ENCODE measurements at places on chromosomes 7 and 10.

DNA sequence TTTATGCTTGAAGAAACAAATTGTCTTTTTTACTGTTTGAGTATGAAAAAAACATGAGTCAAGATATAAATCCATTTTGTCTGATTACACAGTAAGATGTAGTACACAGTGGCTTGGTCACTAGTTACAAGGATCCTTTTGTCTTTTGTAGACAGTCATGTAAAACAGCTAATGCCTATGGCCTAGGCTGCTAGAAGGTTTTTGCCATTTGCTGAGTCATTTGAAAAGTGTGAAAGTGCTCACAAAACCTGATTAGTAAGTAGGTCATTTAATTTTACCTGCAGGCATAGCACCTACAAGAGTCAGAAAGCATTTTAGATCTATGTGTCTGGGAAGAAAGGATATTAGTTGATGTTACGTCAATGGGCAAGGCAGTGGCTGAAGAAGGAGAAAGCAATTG lies 819.4 kb downstream of the MAGI2 start:
- no peak for DNase-seq
- no peaks in the 10 kb centered on the region for H3K27me3 ChIP-seq
- no peaks in the 10 kb centered on the region for H3K36me3 ChIP-seq
- no peaks in the 10 kb centered on the region for H3K4me1 ChIP-seq
- no peak overlapping the region for H3K4me3 ChIP-seq
- no peak overlapping the region for H3K27ac ChIP-seq

- no peak for DNase-seq
- no peaks in the 10 kb centered on the region for H3K36me3 ChIP-seq
- H3K27ac ChIP-seq = no peak overlapping the region
- no peaks in the 10 kb centered on the region for H3K27me3 ChIP-seq
- no peak overlapping the region for H3K4me3 ChIP-seq
Observed at GRCh38 chr7:135898226-135898625, 78.9 kb downstream of the MTPN start.

- H3K27ac ChIP-seq = no peak overlapping the region
- no peaks in the 10 kb centered on the region for H3K36me3 ChIP-seq
- H3K4me1 ChIP-seq = no peaks in the 10 kb centered on the region
- no peak for DNase-seq
- no peak overlapping the region for H3K4me3 ChIP-seq
- H3K27me3 ChIP-seq = no peaks in the 10 kb centered on the region
Observed at GRCh38 chr10:78205457-78206016, 171.9 kb downstream of the RPS24 start.

DNA sequence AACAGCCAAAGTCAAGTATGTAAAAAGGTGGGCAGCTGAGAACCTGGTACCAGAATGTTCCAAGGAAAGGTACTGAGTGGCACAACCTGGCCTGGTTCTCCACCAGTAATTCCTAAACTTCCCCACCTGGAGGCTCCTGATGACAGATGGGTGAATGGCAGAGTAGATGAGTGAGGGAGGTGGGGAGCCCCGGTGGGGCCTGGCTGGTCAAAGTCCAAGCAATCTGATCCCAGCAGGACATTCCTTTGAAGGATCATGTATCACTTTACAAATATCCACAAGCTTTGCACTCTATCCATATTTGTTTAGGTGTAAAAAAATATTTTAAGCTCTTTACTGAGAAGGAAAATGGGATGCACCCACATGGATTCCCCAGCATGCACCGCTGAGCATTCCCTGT lies 250.2 kb downstream of the DPP6 start:
- DNase-seq = no peak
- H3K27ac ChIP-seq = no peak overlapping the region
- H3K4me1 ChIP-seq = no peaks in the 10 kb centered on the region
- H3K4me3 ChIP-seq = no peak overlapping the region
- H3K27me3 ChIP-seq = no peaks in the 10 kb centered on the region
- H3K36me3 ChIP-seq = no peaks in the 10 kb centered on the region

DNA sequence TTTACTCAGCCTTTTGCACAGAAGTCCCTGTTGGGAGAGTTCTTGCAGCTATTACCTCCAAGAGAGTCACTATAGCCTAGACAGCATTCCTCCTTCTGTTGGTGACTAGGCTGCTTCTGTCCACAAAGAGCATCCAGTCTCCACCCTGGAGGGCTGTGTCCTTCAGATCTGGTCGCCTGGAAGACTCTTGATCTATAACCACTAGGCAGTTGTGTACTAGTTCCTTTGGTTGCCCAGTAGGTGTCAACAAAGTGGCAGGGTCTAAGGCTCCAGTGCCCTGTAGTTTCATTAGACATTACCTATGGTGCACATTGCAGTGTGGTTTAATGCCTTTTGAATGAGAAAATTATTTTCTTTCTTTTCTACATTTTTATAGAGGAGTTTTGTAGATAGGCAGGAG lies 11.3 kb upstream of the AKR1C2 start:
- no peaks in the 10 kb centered on the region for H3K27me3 ChIP-seq
- no peaks in the 10 kb centered on the region for H3K36me3 ChIP-seq

- no peak overlapping the region for H3K4me3 ChIP-seq
- no peak for DNase-seq
- no peak overlapping the region for H3K27ac ChIP-seq
Observed at GRCh38 chr7:48004638-48005037, 24.3 kb downstream of the SUN3 start.

- H3K27ac ChIP-seq = no peak overlapping the region
- H3K36me3 ChIP-seq = no peaks in the 10 kb centered on the region
- no peak for DNase-seq
- no peaks in the 10 kb centered on the region for H3K27me3 ChIP-seq
- H3K4me3 ChIP-seq = no peak overlapping the region
Observed at GRCh38 chr7:158724658-158725505, 20.3 kb upstream of the NCAPG2 start.

- no peaks in the 10 kb centered on the region for H3K27me3 ChIP-seq
- peak overlapping the region; percentile 86 for H3K27ac ChIP-seq
- peak overlapping the region; percentile 79 for H3K4me3 ChIP-seq
- DNase-seq = no peak
- peaks cover 4% of the 10 kb centered on the region for H3K36me3 ChIP-seq
Observed at GRCh38 chr7:50305583-50306493, 1.3 kb downstream of the IKZF1 start.

- no peak overlapping the region for H3K4me3 ChIP-seq
- peaks cover 12% of the 10 kb centered on the region for H3K4me1 ChIP-seq
- no peaks in the 10 kb centered on the region for H3K36me3 ChIP-seq
- DNase-seq = no peak
- no peak overlapping the region for H3K27ac ChIP-seq
- peaks cover 14% of the 10 kb centered on the region for H3K27me3 ChIP-seq
Observed at GRCh38 chr7:28957064-28957750, 923 bp downstream of the TRIL start.

DNA sequence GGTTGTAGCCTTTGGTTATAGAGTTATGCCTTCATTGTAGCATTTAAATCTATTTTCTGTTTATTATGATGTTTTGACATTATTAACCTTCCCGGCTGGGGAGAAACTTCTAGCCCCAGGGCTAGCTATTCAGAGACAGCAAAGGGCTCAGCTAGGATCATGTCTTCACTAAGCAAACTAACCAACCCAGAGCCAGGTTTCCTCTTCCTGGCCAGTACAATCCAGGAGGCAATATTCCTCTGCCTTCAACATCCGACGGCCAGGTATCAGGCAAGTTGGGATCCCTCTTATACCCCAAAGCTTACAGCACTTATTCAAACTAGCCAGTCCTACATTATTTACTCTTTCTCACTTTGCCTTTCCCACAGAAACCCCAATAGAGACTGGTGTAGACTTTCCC lies 1060.7 kb upstream of the GHITM start:
- H3K27ac ChIP-seq = no peak overlapping the region
- H3K36me3 ChIP-seq = no peaks in the 10 kb centered on the region
- H3K27me3 ChIP-seq = no peaks in the 10 kb centered on the region
- no peak for DNase-seq
- no peaks in the 10 kb centered on the region for H3K4me1 ChIP-seq
- no peak overlapping the region for H3K4me3 ChIP-seq

- no peak overlapping the region for H3K27ac ChIP-seq
- H3K27me3 ChIP-seq = peaks cover 17% of the 10 kb centered on the region
- H3K36me3 ChIP-seq = no peaks in the 10 kb centered on the region
- no peak for DNase-seq
- no peak overlapping the region for H3K4me3 ChIP-seq
Observed at GRCh38 chr10:70289739-70290138, 5.9 kb upstream of the NPFFR1 start.

DNA sequence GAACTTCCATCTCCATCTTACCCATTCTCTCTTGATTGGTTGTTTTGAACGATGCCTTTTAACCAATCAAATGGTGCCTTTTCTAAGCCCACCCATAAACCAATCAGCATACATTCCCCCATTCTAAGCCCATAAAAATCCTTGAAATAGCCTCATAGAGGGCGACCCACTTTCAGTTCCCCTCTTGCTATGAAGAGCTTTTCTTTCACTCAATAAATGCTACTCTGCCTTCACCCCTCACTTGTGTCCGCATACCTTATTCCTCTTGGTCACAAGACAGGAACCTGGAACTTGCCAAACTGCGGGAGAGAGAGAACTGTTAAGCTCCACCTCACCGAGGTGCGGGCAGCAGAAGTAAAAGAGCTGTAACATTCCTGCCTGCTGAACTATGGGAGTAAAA lies 1602.0 kb upstream of the LRRTM3 start:
- H3K36me3 ChIP-seq = no peaks in the 10 kb centered on the region
- no peaks in the 10 kb centered on the region for H3K27me3 ChIP-seq
- no peak overlapping the region for H3K27ac ChIP-seq
- no peaks in the 10 kb centered on the region for H3K4me1 ChIP-seq
- no peak for DNase-seq

GRCh38 chr7:27774717-27775328 lies 34.9 kb downstream of the TAX1BP1 start:
- H3K4me3 ChIP-seq = no peak overlapping the region
- no peak overlapping the region for H3K27ac ChIP-seq
- H3K36me3 ChIP-seq = peaks cover 19% of the 10 kb centered on the region
- H3K4me1 ChIP-seq = no peaks in the 10 kb centered on the region

DNA sequence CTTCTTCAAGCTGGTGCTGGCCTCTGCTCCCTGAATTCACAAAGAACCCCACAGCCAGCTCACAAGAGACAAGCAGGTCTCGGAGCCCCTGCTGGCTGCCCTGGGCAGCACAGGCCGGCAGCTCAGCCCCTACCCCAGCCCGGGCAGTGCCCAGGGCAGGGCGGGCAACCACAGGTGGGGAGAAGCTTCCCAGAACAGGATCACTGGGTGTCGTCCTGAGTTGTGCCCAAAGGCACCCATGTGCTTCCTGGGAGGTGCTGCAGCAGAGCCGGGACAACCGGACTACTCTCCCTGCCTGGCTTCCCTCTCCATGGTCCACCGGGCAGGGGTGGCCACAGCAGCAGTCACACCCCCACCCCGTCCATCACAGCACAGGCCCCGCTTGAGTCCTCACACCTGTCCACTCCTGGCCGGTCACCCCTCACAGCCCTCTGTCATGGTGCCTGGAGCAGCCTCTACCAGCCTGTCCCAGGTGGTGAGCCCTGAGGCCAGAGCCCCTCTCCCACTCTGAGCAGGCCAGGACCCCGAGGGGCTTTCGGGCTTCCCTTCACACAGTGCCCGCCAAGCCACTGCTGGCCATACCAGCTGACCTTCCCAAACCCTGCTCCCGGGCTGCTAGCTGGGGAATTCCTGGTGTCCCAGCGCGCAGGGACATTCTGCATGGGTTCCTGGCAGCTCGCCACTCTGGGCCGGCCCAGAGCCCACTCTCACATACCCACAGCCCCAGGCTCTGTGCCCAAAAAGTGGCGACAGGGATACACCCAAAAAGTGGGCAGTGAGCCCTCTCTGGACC lies 3.1 kb downstream of the RASGEF1A start:
- H3K4me1 ChIP-seq = peaks cover 7% of the 10 kb centered on the region
- H3K4me3 ChIP-seq = no peak overlapping the region
- H3K27me3 ChIP-seq = peaks cover 4% of the 10 kb centered on the region
- DNase-seq = no peak

DNA sequence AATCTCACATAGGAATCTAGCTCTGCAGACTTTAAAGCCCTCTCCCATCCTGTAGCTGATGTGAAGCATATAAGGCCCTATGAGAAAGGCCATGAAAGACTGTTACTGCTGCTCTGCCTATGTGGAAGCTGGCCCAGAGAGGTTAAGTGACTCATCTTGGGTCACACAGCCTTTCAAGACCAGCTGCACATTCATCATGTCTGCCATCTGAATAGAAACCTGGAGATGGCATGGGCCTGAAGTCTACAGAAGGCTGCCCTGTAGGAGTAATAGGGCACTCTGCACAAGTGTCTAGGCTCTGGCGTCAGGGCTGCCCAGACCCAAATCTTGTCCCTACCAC lies 59.4 kb upstream of the COL13A1 start:
- H3K36me3 ChIP-seq = no peaks in the 10 kb centered on the region
- no peak for DNase-seq
- H3K27ac ChIP-seq = no peak overlapping the region

GRCh38 chr7:2821842-2822507 lies 22.1 kb downstream of the GNA12 start:
- no peak overlapping the region for H3K4me3 ChIP-seq
- no peaks in the 10 kb centered on the region for H3K27me3 ChIP-seq
- no peak overlapping the region for H3K27ac ChIP-seq
- no peaks in the 10 kb centered on the region for H3K36me3 ChIP-seq

- DNase-seq = no peak
- no peaks in the 10 kb centered on the region for H3K27me3 ChIP-seq
- no peak overlapping the region for H3K4me3 ChIP-seq
- H3K27ac ChIP-seq = no peak overlapping the region
- H3K36me3 ChIP-seq = no peaks in the 10 kb centered on the region
Observed at GRCh38 chr7:981793-982510, 1.0 kb upstream of the CYP2W1 start.

- H3K27me3 ChIP-seq = no peaks in the 10 kb centered on the region
- DNase-seq = no peak
- H3K36me3 ChIP-seq = no peaks in the 10 kb centered on the region
- H3K4me1 ChIP-seq = no peaks in the 10 kb centered on the region
- H3K27ac ChIP-seq = no peak overlapping the region
Observed at GRCh38 chr10:37220866-37221265, 95.5 kb downstream of the ANKRD30A start.

DNA sequence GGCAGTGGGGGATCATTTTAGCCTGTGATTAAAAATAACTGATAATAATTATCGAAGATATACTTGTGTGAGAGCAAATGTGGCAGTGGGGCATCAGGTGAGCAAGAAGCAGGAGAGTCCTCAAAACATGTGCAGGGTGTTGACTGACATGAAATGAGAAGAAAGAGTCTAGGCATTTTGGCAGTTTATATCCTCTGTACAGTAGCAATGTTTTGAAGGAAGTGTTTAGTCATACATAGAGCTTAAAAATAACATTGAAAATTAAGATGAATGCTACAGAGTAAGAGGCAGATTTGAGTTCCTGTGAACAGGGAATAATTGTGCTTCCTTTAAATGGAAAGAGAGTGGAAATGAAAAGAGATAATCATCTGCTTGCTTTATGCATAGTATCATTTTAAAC lies 47.4 kb downstream of the VPS50 start:
- H3K4me1 ChIP-seq = no peaks in the 10 kb centered on the region
- no peak overlapping the region for H3K4me3 ChIP-seq
- no peaks in the 10 kb centered on the region for H3K27me3 ChIP-seq
- no peak for DNase-seq
